ENCODE measurements at places on chromosomes 6 and 20.

GRCh38 chr20:23446505-23446904 lies 6.2 kb downstream of the CST11 start:
- DNase-seq: no peak

DNA sequence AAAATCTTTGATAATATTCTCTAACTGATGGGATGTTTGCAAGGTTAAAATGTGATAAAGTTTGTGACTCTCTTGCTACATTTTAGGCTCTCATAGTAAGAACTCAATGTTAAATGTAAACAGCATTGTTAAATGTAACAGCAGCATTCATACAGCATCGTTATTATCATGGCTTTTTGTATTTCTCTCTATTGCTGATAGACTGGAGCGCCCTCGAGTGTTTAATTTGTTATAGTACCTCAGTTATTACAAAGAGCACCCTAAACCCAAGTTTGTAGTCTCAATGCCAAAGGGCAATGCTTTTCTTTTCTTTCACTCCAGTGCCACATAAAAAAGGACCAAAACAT lies 14.9 kb upstream of the TTPAL start:
- DNase-seq: no peak

DNA sequence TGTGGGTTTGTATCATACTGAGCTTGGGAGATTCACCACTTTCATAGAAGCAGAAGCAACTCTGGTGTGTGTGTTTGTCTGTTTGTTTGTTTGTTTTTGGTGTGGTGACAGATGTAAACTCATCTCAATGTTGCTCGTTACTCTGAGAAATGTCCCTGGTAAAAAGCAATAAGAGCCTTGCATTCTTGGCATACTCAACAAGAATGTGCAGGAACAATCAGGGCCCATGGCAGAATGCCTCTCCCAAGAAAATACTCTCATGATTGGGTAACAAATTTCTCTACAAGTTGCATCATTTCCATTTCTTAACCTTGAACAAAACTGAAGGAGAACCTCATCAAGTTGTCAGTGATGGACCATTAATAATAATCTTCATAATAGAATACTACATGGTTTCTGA lies 43.0 kb upstream of the PKHD1 start:
- no peak for DNase-seq

GRCh38 chr6:158255989-158256601 lies 56.2 kb upstream of the TULP4 start:
- no peak for DNase-seq

DNA sequence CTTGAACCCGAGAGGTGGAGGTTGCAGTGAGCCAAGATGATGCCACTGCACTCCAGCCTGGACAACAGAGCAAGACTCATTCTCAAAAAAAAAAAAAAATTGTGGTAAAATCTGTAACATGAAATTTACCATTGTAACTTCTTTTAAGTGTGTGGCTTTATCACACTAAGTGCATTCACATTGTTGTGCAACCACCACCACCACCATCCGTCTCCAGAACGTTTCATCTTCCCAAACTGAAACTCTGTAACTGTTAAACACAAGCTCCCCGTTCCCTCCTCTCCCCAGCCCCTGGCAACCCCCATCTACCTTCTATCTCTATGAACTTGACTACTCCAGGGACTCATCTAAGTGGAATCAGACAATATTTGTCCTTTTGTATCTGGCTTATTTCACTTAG lies 29.7 kb downstream of the PDRG1 start:
- DNase-seq: no peak

DNA sequence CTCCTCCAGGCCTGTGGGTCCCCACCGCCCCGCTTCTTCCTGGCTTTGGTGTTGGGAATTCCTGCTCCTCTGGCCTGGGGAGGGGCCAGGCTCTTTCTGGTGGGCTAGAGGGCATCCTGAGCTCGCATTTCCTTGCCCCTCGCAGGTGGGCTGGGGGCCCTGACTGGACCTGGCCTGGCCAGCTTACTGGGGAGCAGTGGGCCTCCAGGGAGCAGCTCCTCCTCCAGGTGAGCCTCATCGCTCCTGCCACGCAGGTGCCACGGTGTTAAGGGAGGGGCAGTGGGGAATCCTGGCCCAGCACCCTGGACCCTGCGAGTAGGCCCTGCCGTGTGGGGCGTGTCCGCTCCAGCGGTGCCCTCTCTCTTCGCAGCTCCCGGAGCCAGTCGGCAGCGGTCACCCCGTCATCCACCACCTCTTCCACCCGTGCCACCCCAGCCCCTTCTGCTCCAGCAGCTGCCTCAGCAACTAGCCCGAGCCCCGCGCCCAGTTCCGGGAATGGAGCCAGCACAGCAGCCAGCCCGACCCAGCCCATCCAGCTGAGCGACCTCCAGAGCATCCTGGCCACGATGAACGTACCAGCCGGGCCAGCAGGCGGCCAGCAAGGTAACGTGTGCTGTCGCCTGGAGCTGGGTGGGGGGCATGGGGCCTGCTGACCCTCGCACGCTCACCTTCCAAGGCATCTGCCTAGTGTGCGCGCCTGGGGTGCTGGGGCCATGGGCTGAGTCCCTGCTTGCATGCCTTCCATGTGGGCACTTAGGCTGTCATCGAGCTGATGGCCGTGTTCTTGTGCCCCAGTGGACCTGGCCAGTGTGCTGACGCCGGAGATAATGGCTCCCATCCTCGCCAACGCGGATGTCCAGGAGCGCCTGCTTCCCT lies 4.7 kb downstream of the ADRM1 start:
- DNase-seq: no peak

DNA sequence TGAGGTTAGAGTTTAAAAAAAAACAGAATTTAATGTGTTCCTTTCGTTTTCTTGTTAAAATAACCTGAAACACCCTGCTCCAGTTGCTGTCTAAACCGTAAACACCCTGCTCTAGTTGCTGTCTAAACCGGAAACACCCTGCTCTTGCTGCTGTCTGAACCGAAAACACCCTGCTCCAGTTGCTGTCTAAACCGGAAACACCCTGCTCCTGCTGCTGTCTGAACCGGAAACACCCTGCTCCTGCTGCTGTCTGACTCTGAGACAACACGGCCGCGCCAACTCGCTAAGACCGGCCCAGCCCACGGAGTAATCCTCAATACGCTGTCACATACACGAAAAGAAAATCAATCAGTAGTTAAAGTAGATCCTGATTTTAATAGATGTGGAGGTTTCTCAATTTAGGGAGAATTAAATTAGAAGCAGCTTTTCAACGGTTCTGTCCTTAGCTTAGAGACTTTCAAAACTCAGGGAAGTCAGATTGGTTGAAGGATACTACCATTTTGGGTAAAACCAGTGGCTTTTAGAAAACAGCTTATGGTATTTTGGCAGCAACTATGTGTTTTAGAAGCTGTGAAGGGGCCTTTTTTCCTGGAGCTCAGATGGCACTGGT lies 98.3 kb downstream of the RAMACL start:
- no peak for DNase-seq

- no peak for DNase-seq
Observed at GRCh38 chr20:32983459-32984112, 20.6 kb downstream of the SUN5 start.

GRCh38 chr6:52392944-52393343 lies 27.2 kb upstream of the EFHC1 start:
- DNase-seq: no peak

DNA sequence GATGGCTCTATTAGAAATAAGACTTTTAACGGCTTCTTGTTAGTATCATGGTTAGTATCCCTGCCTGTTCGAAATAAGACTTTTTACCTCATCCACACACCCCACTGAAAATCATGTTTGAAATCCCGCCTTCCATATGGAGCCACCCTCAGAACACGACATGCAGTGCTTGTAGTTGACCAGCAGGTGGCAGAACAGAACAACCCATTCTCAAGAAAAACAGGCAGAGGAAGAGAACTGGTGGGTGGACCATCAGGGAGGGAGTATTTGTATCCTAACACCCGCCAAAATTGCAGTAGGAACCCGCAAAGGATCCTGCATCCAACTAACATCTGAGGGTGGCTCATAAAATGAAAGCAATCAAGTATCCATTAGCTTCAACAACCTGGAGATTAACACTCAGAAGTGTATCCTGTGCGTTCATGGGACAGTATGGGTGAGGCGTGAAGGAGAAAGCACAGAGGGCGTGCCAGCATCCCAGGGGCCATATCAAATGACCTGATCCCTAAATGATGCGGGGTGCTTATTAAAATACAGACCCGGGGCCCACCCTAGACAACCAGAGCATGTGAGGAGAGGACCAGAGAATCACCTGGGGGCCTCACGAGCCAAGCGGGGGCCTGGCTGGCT lies 89.6 kb upstream of the NHSL1 start:
- DNase-seq: no peak

DNA sequence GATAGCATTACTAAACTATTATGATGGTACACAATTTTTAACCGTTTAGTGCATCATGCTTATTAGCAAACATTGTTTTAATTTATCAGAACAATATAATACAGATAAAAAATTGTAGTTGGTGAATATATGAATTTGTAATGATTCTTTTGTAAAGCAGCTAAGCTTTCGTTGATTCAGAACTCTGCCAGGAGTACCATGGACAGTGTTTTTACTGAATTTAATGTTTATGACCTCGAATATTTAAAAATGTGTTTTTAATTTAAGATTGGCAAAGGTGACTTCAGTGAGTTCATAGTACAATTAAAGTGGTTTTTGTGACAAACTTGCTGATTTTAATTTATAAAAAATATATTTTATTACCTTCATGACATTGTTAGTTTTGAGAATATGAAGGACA lies 10.0 kb downstream of the AFDN start:
- DNase-seq: no peak

GRCh38 chr6:121865811-121866210 lies 430.4 kb downstream of the GJA1 start:
- no peak for DNase-seq

DNA sequence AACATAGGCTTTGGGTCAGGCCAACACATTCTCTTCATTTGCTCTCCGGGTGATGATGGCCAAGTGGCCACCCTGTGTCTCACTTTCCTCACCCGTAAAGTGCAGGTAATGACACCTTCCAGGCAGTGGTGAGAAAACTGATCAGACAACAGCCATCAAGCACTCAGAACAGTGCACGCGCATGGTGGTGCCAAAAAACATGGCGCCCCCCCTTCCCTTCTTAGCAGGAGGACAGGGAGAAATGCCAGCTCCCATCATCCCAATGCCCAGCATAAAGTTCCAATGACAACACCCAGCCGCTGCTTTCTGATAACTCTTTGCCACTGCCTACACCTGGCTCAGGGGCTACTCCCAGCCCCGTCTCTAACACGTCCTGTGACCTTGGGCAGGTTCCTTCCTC lies 8.4 kb downstream of the BPIFB1 start:
- no peak for DNase-seq

DNA sequence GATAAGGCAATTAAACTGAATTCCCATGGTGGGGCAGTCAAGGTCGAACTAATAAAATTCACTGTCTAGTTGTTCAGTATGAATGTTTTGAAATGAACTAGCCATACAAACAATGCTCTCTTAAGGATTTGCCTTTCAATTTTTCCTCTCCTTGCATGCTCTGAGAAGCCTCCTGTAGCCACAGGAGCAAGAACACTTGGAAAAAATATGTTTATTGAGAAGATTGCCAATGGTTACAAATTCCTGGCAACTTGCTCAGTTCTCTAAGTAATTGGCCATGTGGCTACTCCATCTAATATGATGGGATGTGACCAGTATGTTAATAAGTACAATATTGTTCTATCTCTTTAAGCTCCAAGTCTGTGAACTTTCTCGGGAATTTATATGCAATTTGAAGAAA lies 49.4 kb downstream of the FUT9 start:
- DNase-seq: no peak

DNA sequence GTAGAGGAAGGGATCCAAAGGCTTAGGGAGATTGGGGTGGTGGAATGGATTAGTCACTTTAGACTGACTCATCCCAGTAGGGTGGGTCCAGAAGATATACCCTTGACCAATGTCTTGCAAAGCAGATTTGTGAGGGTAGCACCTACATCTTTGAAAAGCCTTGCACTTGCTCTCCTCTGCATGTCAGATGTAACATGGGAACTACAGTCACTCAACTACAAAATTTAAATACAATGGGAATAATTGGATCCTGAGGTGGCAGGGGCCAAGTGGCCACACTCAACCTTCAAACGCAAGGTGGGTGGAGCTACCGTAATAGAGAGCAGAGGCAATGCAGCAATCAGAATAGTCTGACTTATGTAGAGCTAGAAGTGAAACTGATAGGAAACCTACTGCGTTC lies 71.2 kb downstream of the ME1 start:
- no peak for DNase-seq

- no peak for DNase-seq
Observed at GRCh38 chr6:157240059-157240959, 83.0 kb downstream of the TMEM242 start.

GRCh38 chr20:63532449-63532971 lies 4.7 kb downstream of the PTK6 start:
- DNase-seq: no peak

DNA sequence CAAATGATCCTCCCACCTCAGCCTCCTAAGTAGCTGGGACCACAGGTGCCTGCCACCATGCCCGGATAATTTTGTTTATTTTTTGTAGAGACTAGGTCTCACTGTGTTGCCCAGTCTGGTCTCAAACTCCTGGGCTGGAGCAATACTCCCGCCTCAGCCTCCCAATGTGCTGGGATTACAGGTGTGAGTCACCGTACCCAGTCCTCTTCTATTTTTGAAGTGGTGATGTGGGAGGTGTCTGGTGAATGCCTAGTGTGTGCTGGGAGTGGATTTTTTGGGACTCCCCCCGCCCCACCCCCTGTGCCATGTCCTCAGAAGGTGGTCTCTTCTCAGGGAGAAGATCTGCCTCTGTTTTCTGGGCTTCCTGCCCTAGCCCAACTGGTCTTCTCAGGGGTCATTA lies 47.9 kb upstream of the CLDN20 start:
- DNase-seq: no peak

DNA sequence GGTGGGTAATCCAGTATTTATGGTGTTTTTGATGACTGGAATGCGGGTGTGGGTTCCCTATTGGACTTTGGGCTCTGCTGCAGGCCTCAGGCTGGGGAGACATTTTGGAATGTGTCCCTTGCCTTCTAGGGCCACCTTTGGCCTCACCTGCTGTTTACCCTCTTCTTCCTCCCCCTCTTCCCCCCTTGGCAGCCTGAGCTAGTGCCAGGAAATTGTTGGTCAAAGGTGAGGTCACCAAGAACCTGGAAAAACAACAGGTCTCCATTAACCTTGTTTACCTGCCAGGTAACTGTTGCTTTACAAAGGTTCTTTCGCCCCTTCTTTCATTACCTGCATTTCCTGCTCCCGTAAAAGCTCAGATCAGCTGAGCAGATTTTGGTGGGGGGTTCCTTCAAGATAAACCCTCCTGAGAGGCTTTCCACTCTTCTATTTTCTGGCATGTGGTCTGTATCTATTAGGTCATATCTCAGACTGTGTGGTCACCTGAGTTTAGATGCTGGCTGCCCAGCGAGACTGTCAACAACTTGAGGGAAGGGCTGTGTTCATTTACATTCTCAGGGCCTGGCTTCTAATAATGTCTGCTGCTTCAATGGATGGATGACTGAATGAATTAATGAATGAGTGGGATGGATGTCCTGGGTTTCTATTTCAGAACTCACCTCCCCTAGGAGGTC lies 34.7 kb downstream of the VEGFA start:
- no peak for DNase-seq

All from NCI-H1436 treated with DMSO at 0.1 percent for 48 hours (cell line).